Activated CD8-positive, alpha-beta memory T cell treated with anti-CD3 and anti-CD28 coated beads for 4 hours (primary cell): ENCODE measurements at places on chromosomes 2 and 18.

DNA sequence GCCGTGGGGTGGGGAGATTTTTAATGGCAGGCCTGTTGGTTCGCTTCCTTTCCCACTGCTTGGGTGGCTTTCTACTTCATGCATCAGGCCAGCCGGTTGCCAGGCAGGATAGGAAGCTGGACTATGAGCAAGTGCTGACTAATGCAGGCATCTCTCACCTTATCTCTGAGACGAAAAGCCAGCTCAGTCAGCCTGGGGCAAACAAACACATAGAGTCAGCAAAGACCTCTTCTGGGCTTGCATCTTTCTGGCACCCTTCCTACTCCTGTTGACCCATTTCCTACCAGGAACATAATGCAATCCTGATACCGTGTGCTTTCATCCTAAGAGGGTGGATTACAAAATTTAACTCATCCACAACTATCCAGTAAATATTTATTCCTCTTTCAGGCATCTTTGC, 416.6 kb upstream of the MEX3C start:
- no peak for DNase-seq

GRCh38 chr2:9010866-9011265, 7.4 kb upstream of the MBOAT2 start:
- DNase-seq, result no peak

DNA sequence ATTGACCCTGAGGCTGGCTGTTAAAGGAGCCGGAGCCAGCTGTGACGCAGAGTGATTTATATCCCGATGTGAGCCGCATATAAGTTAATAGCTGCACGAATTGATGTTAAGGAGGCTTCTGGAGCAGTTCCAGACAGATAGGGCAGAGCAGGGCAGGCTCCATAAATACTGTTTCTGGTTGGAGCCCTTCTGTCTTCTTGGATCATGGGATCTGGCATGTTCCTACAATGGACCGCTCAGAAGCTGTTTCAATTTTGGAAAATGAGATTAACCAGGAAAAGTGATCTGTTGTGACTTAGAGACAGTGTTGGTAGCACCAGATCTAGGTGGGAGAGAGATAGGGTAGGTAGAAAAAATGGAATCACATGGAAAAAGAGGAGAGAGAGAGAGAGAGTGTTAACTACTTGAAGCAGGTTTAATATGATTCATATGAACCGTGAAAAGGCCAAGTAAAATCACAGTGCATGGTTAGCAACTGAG, 4.8 kb upstream of the IGFBP5 start:
- DNase-seq, result no peak

DNA sequence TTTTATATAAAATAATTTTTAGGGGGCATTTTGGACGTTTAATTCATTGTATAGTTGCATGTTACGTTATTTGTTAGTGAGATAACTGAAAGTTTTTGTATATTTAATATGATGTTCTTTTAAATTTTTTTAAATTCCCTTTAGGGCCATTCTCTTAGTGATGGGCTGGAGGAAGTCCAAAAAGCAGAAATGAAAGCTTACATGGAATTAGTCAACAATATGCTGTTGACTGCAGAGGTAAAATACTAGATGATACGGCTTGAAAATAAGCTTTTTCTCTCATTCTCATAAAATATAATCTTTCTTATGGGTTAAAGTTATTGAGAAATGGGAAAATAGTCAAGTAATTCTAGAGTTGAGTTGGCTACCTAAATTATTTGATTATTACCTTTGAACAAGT, 58.9 kb downstream of the MTX2 start:
- no peak for DNase-seq

- no peak for DNase-seq
Observed at GRCh38 chr18:63664571-63664970, 2.9 kb upstream of the SERPINB3 start.

DNA sequence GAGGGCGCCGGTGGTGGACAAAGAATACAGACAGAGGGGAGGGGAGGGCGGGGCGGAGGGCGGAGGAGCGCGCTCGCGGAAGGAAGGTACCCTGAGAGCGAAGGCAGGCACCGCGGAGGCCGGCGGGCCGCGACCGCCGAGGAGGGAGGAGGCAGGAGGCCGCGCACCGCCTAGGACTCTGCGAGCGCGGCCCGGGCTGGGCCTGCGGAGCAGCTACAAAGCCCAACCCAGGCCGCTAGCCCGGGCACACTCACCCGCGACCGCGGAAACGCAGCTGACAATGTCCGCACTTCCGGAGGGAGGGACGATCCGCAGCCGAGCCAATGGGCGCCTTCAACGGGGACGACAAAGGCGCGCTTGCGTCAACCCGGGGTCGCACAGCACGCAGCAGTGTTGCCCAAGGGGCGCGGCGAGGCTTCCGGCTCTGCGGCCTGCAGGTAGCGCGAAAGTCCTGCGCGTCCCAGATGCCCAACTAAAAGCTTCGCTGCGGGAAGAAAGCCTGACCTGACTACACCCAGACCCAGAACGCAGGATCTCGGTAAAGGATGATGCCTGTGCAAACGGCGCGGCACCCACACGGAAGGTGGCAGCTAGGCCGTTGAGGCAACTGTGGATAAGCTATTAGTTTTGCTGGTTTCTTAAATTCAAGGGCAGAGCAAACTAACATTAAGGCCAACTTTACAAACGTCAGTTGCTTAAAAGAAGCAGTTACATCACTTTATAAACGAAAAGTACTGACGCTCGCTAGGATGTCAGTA, at the start of gene C18orf32:
TSS of gene C18orf32 (minus strand) at position 282 of the 758 bp plus-strand sequence. CDS start 3,486 bp downstream, outside the sequence.
- DNase-seq, result peak; percentile 88

- no peak for DNase-seq
Observed at GRCh38 chr2:227228061-227228667, 63.7 kb downstream of the COL4A3 start.
